Smooth muscle cell of the brain vasculature (primary cell): ENCODE measurements at places on chromosomes 3 and 15.

- DNase-seq, result no peak
Measured at GRCh38 chr3:72810063-72810462, 38.2 kb downstream of the SHQ1 start.

GRCh38 chr3:185328324-185329004 is 34.5 kb upstream of the MAP3K13 start:
- no peak for DNase-seq

GRCh38 chr3:55675478-55675877 is 188.4 kb upstream of the WNT5A start:
- DNase-seq, result no peak

- no peak for DNase-seq
Measured at GRCh38 chr15:66784174-66784573, 82.1 kb downstream of the SMAD6 start.

DNA sequence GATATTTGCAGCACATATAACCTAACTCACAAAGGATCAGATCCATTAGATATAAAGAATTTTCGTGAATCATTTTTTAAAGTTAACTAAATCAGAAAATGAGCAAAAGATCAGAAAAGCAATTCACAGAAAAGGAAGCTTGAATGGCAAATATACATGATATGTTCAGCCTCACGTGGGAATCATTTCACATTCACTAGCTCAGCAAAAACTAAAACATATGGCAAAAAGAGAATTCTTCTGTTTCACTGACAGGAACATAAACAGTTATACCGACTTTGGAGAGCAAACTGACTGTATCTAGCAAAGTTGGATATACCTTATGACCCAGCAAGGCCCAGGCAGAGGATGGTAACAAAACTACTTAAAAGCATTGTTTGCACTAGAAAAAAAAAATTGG is 34.0 kb upstream of the NR2E3 start:
- no peak for DNase-seq

GRCh38 chr3:128207951-128208350 is 54.7 kb downstream of the EEFSEC start:
- no peak for DNase-seq

- no peak for DNase-seq
Measured at GRCh38 chr3:112122870-112123269, 10.2 kb downstream of the GCSAM start.

GRCh38 chr15:77042955-77043920 is 27.7 kb downstream of the TSPAN3 start:
- DNase-seq, result no peak

- DNase-seq, result no peak
Measured at GRCh38 chr3:162338514-162338913, 841.9 kb downstream of the OTOL1 start.

DNA sequence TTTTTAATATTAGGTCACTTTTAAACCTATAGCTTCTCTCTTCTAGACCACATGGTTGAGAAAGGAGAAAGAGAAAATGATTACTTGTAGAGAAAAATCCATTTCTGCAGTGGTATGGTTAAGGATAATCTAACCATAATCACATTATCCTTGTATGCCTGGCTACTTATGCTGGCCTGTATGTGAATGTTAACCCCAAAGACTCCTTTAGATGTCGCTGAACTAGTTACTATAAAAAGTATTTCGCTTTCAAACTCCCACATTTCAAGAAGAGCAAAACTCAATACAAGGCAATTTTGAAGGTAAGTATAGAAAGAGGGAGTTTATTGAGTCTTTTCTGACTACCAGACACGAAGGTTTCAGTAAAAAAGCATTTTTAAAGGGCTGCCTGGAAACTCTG is 2.2 kb downstream of the KCTD6 start:
- DNase-seq, result no peak

GRCh38 chr3:134466331-134466730 is 19.5 kb downstream of the ANAPC13 start:
- DNase-seq, result no peak

DNA sequence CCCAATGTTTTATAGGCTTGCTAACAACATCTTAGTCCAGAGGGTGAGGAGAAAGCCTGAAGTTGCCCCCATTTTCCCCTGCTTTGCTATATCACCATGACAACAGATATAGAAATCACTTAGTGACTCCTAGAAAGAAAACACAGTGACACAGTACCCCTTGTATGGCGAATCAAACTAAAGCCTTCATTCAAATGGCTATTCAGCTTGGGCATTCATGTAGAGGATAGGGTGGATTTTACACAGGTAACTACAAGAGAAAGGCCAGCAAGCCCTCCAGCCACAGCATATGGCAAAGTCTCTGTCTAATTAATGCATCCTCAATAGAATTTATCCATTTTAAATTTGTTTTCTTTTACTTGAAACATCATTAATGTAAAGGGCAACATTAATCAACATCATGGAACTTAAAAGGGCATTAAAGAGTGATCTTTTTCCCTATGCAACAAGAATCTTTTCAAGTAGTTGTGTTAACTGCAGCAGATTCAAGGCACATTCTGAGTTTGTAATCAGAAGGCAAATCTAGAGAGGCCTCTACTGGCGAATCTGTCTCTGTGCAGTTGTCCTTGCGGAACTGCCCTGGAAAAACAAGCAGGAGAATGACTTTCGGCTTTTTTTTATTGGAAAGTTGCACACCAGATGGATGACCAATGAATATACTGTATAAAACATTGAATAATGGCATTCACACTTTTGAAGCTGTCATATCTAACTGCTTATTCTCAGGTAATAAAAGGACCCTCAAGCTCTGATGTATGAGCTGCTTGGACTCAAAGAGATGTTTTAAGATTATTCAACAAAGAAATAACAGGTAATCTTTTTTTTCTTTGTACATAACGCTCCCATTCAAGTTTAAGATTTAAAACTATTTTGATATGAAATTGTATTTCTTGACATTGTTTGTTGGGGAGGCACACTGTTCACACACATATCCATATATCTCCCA is 621.7 kb upstream of the AGTR1 start:
- DNase-seq, result no peak

GRCh38 chr3:111373861-111374260 is 168.1 kb upstream of the CD96 start:
- no peak for DNase-seq

GRCh38 chr15:89469426-89470096 is 26.8 kb downstream of the RHCG start:
- DNase-seq, result no peak

GRCh38 chr3:148955544-148956346 is 35.6 kb upstream of the GYG1 start:
- peak; percentile 72 for DNase-seq

- no peak for DNase-seq
Measured at GRCh38 chr3:117230924-117231323, 521.3 kb downstream of the TUSC7 start.

DNA sequence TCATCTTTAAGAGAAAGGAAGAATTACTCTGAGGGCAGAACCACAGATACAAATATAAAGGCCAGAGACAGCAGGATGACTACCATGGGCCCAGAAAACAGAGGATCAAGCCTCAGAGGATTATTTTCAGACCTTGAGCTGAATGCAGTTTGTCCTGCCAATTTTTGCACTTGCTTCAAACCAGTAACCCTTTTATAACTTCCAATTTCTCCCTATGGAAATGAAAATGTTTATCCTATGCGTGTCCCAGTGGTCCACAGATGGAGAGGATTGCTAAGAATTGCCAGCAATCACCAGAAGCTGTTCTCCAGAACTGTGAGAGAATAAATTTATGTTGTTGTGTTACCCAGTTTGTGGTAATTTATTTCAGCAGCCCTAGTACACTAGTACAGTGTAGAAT is 26.4 kb upstream of the MME start:
- no peak for DNase-seq

- no peak for DNase-seq
Measured at GRCh38 chr15:63188247-63188925, 1.0 kb upstream of the RAB8B start.

DNA sequence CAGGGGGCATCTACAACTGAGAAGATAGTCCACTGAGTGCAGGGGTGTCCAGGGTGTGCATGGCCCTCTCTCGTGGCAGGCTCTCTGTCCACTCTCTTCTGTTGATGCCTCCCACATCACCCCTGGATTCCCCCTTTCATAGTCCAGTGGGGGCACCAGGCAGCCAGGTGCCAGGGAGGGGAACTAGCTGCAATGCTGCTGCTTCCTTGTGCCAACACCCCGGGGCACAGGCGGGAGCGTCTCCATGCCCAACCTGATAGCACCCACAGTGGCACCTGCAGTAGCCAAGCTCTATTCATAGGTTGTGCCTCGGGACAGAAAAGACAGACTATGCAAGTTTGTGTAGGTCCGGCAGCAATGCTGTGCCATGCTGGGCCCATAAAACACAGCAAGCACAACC is 11.7 kb downstream of the DUOX2 start:
- no peak for DNase-seq

DNA sequence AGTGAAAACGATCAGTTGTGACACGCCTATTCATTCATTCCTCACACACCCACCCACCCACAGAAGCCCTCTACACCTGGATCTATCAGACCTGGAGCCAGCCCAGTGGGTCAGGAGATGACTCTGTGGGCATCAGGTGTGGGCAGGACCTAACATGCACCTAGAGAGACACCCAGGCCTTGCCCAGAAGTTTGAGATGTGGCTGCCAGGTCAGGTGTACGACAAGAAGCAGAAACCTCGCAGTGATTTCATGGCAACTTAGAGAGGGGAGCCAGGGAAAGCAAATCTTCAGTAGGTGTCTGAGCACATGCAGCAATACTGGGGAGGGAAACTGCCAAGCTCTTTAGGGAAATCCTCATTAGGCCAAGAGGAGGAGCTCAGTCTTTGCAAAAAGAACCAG is 264.7 kb upstream of the ROPN1 start:
- DNase-seq, result no peak

- no peak for DNase-seq
Measured at GRCh38 chr3:29092348-29092747, 188.5 kb upstream of the RBMS3 start.

DNA sequence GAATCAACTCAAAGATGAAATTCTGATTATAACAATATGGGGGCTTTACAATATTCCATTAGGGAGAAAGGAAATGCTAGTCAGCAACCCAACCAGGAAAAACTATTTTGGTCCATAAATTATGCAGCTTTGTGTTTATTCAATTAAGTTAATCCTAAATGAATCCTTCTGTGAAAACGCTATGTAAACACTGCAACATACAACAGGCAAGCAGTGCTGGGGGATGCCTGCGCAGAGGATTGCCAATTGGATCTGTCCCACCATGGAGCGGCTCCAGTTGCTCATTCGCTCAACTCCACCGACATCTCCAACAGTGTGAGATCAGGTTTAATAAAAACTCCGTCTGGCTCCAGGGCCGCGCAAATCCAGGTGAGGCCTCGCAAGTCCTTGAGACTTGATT is 290.5 kb upstream of the VEPH1 start:
- no peak for DNase-seq

DNA sequence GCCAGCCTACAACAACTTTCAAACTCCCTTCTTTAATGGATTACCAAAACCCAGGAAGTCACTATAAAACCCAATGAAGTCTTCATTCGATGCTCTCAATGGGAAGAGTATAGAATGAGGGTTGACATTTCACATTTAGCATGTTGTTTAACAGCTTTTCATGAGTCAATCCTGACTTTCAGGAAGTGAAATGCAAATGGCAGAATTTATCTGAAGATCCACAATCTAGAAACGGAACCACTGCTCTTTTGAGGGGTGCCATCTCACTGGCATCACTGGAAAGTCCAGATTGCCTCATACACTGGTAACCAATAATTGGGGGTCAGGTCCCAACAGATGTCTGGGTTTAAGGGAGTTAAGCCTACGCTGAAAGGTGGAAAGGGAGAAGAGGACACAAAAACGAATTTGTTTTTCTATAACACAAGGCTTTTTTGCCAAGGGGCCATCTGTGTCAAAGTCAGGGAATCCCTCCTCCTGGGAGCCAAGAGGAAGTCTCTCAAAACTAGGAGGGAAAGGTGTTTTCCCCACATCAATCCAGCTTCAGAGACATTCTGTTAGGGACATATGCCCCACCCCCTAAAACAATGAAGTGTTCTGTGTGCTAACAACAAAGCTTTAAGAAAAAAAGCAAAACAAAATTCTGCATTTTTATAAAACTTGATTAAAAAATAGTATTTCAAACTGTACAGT is 12.0 kb upstream of the ATP1B3 start:
- no peak for DNase-seq

DNA sequence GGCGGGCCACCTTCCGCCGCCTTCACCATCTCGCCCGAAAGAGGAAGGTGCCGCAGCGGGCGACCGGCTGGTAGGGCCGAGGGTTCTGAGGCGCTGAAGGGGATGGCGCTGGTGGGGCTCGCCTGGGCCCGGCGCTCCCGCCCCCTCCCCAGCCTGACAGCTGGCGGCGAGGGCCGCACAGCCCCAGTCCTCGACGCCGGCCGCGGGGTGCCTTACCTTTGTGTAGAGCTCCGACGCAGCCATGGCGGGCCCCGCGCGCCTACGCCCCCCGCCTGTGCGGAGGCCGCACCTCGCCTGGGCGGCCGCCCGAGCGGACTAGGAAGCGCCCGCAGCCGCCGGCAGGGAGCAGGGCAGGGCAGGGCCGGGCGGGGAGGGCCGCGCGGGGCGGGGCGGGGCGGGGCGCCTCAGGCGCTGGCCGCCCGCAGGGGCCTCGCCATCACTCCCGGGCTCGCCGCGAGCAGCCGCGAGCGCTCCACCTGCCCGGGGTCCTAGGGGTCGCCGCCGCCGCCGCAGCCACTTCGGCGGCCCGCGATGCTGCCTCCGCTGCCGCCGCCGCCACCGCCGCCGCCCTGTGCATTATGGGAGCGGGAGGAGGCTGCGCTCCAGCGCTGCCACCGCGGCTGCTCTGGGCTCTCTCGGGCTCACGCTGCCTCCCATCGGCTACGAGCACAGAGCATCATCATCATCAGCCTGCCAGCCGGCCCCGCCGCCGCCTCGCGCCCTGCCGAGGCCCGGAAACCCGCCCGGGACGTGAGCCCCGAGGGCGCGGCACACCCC is at the start of gene MYO5A:
TSS of gene MYO5A (minus strand) at position 317 of the 777 bp plus-strand sequence. CDS start at position 243, 74 bp downstream.
- no peak for DNase-seq

GRCh38 chr3:62363275-62363674 is 10.1 kb downstream of the FEZF2 start:
- no peak for DNase-seq

GRCh38 chr15:85711580-85712192 is 83.0 kb downstream of the KLHL25 start:
- no peak for DNase-seq

DNA sequence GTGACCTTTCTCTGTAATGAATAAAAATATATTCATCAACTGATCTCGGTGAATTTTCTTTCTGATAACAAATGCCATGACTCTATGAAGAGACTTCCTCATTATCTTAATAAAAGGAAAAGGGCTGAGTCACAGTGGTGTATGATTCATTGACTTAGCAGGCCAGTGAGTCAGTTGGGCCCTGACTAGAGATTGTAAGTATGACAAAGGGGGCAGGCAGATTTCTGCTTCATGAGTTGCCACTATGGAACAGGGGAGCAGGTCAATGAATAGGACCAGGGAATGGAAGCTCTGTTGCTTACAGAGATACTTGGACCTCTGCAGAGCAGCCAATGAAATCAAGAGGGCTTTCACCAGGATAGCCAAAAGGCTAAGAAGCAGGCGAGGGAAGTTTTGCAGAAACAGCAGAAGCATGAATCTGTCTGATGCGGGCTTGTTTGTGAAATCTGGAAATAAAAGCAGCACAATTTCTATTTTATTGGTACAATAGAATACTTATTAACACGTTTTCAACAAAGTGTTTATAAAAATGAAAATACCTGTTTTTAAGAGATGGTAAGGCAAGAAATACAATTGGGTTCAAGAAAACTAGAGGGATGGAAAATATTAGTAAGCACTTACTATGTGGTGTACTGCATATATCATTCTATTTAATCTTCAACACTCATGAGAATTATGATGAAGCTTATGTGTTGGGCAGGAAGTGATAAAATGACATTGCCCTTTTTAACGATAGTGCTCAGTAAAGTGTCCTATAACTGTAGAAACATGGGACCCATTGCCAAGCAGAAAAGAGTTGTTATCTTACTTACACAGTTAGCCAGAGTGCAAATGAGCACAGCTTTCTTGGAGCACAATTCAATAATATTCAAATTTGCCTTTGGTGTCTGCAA is 169.8 kb upstream of the MYRIP start:
- DNase-seq, result peak; percentile 32
